ENCODE measurements at places on chromosomes 4 and X.
A peak's percentile ranks its signal among the peaks of the same experiment; 100 is the strongest.

GRCh38 chrX:149398027-149398426 lies 107.1 kb downstream of the IDS start:
- no peak for DNase-seq

GRCh38 chrX:26138274-26138673 lies at the start of gene MAGEB18:
TSS of gene MAGEB18 (plus strand) at chrX:26138343. CDS start at chrX:26138986, 643 bp downstream.
- DNase-seq = no peak

GRCh38 chr4:71872767-71873415 lies 89.0 kb upstream of the GC start:
- no peak for DNase-seq

- peak; percentile 29 for DNase-seq
Measured at GRCh38 chr4:80058740-80059139, 14.3 kb downstream of the ANTXR2 start.

DNA sequence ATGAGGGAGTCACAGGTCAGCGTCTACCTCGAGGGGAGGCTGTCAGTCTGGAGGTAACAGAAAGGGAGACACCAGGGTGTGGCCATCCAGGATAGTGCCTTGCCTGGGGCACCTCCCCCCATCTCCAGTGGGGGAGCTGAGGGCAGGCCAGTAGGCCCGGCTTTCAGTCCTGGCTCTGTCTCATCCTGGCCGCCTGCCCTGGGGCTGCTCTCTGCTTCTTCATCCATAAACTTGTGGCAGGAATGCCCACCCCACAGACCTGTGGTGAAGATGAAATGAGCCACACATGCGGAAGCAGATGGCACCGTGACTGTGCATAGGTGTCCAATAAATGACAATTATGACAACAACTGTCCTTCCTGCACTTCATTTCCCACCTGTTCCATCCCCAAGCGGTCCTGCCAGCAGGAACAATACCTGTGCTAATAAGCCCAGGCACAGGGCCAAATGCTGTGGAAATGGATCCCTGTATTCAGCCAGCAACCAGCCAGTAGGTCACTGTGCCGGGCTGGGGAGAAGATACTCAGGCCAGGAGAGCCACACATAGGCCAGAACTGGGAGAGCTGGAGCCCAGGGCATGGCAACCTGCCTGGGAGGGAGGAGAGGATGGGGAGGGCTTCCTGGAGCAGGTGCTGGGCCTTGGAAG lies 30.2 kb downstream of the TRO start:
- DNase-seq = no peak

- DNase-seq = no peak
Measured at GRCh38 chr4:186725469-186726425, 2.1 kb upstream of the FAT1 start.

- DNase-seq = no peak
Measured at GRCh38 chr4:112817933-112818593, 181.1 kb downstream of the LARP7 start.

- no peak for DNase-seq
Measured at GRCh38 chr4:61549336-61549735, 349.2 kb downstream of the ADGRL3 start.

DNA sequence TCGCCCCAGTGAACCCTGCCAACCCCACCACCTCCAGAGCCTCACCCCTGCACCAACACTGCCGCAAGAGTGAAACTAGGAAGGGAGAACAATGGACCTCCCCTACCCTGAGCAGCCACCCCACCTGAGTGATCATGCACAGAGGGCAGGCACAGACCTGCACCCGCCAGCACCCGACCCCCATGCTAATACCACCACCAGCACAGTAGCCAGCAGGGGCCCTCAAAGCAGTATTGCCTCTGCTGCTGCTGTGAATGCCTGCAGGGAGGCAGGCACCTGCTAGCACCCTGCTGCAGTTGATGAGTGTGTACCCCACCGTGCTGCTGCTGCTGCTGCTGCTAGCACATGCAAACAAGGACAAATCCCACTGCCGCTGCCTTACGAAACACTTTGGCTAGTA lies 100.1 kb downstream of the RAB28 start:
- DNase-seq = no peak

DNA sequence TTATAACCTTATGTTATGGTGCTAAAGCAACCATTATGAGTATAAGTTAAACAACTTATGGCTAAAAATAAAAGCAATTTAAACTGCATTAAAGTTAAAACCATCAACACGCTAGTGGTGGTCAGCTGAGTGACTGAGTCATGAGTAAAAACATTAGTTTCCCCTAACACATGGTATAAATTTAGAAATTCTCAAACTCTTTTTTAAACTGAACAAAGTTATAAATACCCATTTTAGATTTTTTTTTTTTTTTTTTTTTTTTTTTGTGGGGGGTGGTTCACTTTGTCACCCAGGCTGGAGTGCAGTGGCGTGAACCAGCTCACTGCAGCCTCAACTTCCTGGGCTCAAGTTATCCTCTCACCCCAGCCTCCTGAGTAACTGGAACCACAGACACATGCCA lies 5.4 kb upstream of the BBS7 start:
- no peak for DNase-seq

Measured in CD4-positive, alpha-beta T cell treated with Interleukin-17A for 4 hours (primary cell).